ENCODE measurements at places on chromosomes 5 and 9.

DNA sequence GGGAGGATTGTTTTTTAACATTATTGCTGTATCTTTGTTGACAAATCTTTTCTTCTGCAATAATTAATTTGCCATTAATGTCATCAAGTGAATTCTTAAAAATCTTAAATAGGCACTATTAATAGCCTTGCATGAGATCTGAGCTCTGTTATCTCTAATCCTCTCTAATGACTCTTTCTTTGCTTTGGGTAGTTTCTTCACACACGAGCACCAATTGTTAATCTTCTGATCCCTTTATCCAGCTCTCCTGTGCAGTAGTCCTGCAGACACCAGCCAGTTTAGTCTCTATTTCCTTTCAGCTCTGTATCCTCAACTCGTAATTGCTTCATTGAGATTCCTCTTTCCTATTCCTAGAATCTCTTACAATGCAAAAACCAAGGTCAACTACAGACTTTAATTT is 8.1 kb downstream of the SPINK14 start:
- H3K27me3 ChIP-seq = peaks cover 22% of the 10 kb centered on the region
- H3K4me1 ChIP-seq = no peaks in the 10 kb centered on the region
- H3K4me3 ChIP-seq = no peak overlapping the region
- H3K27ac ChIP-seq = no peak overlapping the region

DNA sequence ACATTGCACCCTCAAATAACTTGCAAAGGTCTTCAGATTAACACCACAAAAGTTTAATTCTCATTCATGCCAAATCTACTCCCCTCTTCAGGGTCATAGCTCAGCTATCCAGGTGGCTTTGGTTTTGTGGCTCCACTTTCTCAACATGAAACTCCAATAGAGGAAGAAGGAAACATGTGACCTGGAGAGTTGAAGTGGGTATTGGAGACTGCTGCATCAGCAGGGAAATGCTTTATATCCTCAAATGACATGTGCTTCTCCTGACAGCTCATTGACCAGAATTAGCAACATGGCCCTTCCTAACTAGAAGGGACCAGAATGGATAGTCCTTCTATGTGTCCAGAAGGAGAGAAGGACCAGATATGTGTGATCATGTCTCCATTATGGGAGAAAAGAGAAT is 73.6 kb downstream of the TLR4 start:
- no peak for DNase-seq
- peaks cover 2% of the 10 kb centered on the region for H3K36me3 ChIP-seq
- H3K4me3 ChIP-seq = no peak overlapping the region
- peaks cover 7% of the 10 kb centered on the region for H3K4me1 ChIP-seq
- peaks cover 41% of the 10 kb centered on the region for H3K27me3 ChIP-seq

DNA sequence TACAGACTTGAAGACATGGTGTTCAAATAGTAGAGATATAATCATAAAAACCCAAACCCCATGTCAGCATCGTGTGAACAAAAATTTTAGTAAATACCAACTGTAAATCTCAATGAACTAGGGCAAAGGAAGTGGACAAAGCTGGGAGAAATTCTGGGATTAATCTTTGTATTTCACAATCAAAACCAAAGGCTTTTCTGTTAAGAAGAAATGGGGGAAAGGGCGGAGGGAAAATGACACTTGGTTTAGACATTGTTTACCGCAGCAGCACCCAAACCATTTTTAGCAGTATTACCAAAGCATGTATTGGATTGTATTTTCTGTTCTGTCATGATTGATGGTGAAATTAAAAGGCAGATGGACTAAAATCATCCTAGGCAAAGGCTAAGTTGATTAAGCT is 134.2 kb upstream of the PRSS3 start:
- H3K36me3 ChIP-seq = no peaks in the 10 kb centered on the region
- no peak overlapping the region for H3K27ac ChIP-seq
- no peak overlapping the region for H3K4me3 ChIP-seq
- no peak for DNase-seq
- H3K4me1 ChIP-seq = no peaks in the 10 kb centered on the region
- H3K27me3 ChIP-seq = no peaks in the 10 kb centered on the region

DNA sequence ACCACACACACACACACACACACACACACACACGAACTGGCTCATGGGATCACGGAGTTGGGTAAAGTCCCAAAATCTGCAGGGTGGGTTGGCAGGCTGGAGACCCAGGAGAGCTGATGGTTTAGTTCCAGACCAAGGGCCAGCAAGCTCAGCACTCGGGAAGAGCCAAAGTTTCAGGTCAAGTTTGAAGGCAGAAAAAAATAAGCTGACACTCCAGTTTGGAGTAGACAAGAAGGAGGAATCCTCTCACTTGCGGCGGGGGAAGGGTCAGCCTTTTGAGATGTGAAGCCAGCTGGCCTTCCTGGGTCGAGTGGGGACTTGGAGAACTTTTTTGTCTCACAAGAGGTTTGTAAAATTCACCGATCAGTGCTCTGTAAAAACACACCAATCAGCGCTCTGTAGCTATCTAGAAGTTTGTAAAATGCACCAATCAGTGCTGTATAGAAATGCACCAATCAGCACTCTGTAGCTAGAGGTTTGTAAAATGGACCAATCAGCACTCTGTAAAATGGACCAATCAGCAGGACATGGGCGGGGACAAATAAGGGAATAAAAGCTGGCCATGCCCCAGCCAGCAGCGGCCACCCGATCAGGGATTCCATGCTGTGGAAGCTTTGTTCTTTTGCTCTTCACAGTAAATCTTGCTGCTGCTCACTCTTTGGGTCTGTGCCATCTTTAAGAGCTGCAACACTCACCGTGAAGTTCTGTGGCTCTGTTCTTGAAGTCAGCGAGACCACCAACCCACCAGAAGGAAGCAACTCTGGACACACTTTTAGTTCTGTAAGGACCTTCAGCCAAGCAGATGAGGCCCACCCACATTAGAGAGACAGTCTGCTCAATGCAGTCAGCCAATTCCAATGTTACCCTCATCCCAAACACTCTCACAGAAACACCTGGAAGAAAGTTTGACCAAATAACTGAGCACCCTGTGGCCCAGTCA is 37.8 kb upstream of the UNC5A start:
- H3K27me3 ChIP-seq = peaks cover 27% of the 10 kb centered on the region
- H3K4me3 ChIP-seq = no peak overlapping the region
- no peaks in the 10 kb centered on the region for H3K36me3 ChIP-seq
- no peak overlapping the region for H3K27ac ChIP-seq
- no peak for DNase-seq

DNA sequence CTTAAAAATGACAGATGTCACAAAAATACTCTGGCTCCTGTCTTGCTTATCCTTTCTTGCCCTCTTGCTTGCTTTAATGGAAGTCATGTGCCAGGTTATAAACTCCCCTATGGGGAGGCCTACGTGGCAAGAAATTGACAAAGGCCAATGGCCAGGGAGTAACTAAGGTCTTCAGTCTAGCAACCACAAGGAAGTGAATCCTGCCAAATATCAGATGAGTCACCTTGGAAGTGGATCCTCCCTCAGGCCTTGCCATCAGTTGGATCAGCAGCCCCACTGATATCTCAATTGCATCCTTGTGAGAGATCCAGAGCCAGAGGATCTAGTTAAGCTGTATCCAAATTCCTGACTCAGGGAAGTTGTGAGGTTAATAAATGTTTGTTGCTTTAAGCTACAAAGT is 82.8 kb downstream of the CAAP1 start:
- no peak for DNase-seq
- H3K4me1 ChIP-seq = no peaks in the 10 kb centered on the region
- H3K4me3 ChIP-seq = no peak overlapping the region
- no peaks in the 10 kb centered on the region for H3K36me3 ChIP-seq
- H3K27me3 ChIP-seq = no peaks in the 10 kb centered on the region
- H3K27ac ChIP-seq = no peak overlapping the region

- H3K36me3 ChIP-seq = no peaks in the 10 kb centered on the region
- no peaks in the 10 kb centered on the region for H3K4me1 ChIP-seq
- H3K4me3 ChIP-seq = no peak overlapping the region
- no peak for DNase-seq
Observed at GRCh38 chr9:123373447-123373923, 17.5 kb downstream of the CRB2 start.

DNA sequence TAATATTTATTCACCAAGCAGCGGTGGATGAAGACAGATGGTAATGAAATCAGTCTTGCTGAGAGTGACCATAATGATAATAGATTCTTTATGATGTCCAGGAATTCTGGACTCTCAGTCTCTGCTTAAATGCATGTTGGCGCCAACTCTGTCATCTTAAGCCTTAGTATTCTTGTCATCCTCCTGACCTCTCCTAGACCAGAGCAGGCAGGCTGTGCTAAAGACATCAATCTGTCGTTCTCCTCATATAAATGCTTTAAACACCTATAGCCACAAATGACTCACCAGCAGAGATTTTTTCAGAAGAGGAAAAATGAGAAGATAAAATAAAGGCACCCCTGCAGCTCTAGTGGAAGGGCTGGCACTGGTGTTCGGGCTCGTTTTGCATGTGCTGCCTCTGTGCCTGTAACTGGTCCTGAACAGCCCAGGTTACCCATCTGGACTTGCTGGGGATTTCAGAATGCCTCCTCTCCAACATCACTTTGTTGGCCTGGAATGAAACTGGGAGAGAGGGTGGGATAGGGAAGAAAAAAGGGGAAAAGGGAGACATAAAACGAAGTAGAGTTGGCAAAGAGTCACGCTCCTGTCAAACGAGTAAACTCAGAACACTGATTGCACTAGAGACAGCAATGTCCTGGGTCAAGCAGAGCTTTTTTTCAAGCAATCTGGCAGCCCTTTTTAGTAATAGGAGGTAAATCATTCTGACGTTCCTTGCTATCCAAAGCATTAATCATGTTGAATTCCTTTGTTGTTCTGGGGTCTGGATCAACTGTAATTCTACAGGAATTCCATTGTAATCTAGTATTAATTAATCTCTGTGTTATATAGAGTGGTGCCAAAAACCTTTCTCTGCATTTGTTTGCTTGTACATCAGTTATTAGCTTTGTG is 195.5 kb upstream of the CLINT1 start:
- H3K36me3 ChIP-seq = no peaks in the 10 kb centered on the region
- DNase-seq = no peak
- H3K4me1 ChIP-seq = no peaks in the 10 kb centered on the region
- no peak overlapping the region for H3K4me3 ChIP-seq
- peaks cover 24% of the 10 kb centered on the region for H3K27me3 ChIP-seq
- no peak overlapping the region for H3K27ac ChIP-seq

- H3K27ac ChIP-seq = no peak overlapping the region
- DNase-seq = no peak
- peaks cover 25% of the 10 kb centered on the region for H3K4me1 ChIP-seq
- H3K27me3 ChIP-seq = no peaks in the 10 kb centered on the region
- peaks cover 2% of the 10 kb centered on the region for H3K36me3 ChIP-seq
Observed at GRCh38 chr9:77183581-77183980, 6.2 kb downstream of the VPS13A start.

DNA sequence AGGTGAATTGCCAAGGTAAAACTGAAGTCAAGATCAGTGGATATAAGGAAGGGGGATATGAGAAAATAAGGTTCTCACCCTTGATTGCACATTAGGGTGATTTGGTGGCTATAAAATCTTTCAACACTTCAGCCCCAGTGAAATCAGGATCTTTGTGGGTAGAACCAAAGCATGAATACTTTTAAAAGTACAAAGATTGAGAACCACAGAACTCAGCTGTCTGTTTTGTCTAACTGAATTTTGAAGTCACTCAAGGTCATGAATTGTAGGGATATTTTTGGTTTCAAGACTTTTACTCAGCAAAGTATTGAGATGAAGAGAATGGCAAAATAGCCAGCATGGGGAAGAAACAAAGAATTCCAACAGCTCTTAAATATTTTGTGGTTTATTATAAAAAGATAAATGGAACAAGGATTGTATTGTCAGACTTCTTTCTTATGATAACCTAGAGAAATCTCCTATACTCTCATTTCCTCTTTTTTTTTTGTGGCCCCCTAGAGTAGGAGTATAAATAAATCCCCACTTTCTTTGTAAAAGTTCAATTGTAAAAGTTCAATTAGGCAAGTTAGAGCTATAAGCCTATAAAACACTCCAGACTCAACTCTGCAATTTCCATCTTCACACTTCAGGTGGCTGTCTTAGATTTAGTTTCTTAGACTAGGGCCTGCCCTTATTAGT is 272.9 kb downstream of the PDE4D start:
- H3K27me3 ChIP-seq = peaks cover 30% of the 10 kb centered on the region
- no peaks in the 10 kb centered on the region for H3K4me1 ChIP-seq
- no peaks in the 10 kb centered on the region for H3K36me3 ChIP-seq
- H3K4me3 ChIP-seq = no peak overlapping the region

GRCh38 chr9:99104459-99105151 is at the start of gene TGFBR1:
TGFBR1 (plus strand) TSS chr9:99105113; CDS start chr9:99105206, 93 bp downstream.
- peak within 1 kb of the TSS; percentile 97 for H3K4me3 ChIP-seq
- peak within 1 kb of the TSS; percentile 72 for H3K27ac ChIP-seq
- peaks cover 56% of the 10 kb centered on the region for H3K4me1 ChIP-seq
- H3K36me3 ChIP-seq = peaks cover 5% of the 10 kb centered on the region

DNA sequence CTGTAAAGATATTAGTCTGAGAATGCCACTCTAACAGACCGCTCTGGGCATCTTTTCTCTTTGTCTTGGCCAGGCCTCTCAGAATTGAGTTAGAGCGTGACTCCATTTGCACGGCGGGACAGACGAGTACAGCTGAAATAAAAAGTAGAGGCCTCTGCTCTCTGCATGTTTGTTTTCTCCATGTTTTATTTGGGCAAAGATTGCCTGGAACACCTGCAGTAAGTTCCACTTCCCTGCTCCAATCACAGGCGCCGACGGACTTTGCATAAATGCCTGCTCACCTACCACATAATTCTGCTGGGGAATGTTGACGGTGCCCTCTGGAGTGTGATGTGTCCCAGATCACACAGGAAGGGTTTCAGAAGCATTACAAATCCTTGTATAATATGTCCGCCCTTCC is 10.6 kb downstream of the SPOCK1 start:
- no peaks in the 10 kb centered on the region for H3K36me3 ChIP-seq
- no peaks in the 10 kb centered on the region for H3K27me3 ChIP-seq
- H3K4me1 ChIP-seq = no peaks in the 10 kb centered on the region
- H3K27ac ChIP-seq = no peak overlapping the region

GRCh38 chr9:7336356-7337065 is 463.1 kb downstream of the DMAC1 start:
- H3K4me1 ChIP-seq = no peaks in the 10 kb centered on the region
- DNase-seq = no peak
- H3K36me3 ChIP-seq = no peaks in the 10 kb centered on the region
- no peak overlapping the region for H3K4me3 ChIP-seq

GRCh38 chr5:116571568-116572349 is 2.9 kb downstream of the SEMA6A start:
- H3K36me3 ChIP-seq = peaks cover 2% of the 10 kb centered on the region
- peaks cover 82% of the 10 kb centered on the region for H3K27me3 ChIP-seq
- no peak overlapping the region for H3K4me3 ChIP-seq
- DNase-seq = no peak
- peaks cover 23% of the 10 kb centered on the region for H3K4me1 ChIP-seq

DNA sequence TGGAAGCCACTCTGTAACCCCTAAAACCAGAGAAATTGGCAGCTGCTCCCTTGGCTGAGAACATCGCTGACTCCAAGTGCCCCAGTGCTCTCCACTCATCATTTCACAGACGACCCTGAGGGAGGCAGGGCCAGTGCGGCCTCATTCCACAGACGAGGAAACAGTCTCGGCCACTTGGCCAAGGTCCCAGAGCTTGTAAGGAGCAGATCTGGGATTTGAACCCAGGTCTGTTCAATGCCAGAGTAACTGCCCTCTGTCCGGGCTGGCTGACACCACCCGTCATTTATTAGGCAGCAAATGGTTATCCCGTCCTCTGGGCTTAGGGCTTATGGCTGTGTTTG is 19.9 kb upstream of the IER5L start:
- H3K4me1 ChIP-seq = peaks cover 4% of the 10 kb centered on the region
- no peak for DNase-seq
- no peak overlapping the region for H3K27ac ChIP-seq
- no peaks in the 10 kb centered on the region for H3K36me3 ChIP-seq
- peaks cover 15% of the 10 kb centered on the region for H3K27me3 ChIP-seq

GRCh38 chr9:76198336-76198735 is 195.9 kb downstream of the RFK start:
- peaks cover 4% of the 10 kb centered on the region for H3K27me3 ChIP-seq
- DNase-seq = no peak

Data from activated T-cell treated with anti-CD3 and anti-CD28 coated beads, Interleukin-2, amount 50 U/mL, for 72 hours (primary cell).